ENCODE measurements at places on chromosomes 4 and X.
A peak's percentile ranks its signal among the peaks of the same experiment; 100 is the strongest.

DNA sequence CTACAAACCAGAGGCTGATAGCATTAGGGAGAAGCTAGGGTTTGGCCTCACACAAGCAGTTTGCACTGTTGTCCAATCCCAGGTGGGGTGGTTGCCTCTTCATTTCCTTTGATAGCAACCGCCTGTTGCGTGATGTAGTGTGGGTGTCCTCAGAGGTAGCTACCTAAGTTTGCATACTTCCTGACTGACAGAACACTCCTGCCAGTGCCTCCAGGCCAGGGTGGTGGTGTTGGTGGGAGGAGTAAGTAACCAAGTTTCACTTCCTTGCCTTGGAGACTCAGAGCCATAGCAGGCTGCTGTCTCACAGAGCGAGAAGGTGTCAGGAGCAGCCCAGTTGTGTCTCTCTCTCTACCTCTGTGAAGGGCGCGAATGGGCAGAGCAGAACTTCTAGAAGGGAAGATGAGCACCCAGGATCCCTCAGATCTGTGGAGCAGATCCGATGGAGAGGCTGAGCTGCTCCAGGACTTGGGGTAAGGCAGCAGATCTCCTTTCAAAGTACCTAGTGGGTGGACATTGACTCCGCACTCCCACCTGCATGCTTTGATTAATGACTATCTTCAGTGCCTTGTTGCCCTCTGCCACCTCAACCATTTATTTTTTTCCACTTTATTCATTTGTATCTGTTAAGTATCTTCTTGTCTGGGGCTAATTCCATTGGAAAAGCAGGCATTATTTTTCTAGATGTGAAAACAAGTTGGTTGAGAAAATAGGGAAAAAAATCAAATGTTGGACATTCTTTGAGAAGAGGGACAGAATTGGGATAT, at the start of gene DAPP1:
Gene DAPP1, plus strand, starts transcription at position 283 of the 764 bp plus-strand sequence. Its CDS starts 87 bp downstream, at position 370.
- peak; percentile 69 for DNase-seq

DNA sequence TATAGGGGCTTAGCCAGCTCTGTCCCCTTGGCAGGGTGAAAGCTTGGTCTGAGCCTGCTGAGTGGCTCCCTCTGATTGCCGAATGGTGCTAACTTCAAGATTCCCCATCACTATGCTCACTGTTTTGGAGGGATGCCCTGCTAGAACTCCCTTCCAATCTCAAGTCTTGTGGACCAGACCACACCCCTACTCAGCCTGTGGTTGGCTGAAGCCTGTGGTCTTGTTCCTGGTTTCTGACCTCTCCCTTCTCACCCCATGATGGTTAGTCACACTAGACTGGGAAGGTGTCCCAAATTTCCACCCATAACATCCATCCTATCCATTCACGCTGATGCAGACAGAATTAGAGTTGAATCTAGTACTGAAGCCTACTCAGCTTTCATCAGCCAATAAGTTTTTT, 184.7 kb upstream of the NDP start:
- DNase-seq: no peak

GRCh38 chr4:1090036-1090435, 23.3 kb downstream of the RNF212 start:
- no peak for DNase-seq

DNA sequence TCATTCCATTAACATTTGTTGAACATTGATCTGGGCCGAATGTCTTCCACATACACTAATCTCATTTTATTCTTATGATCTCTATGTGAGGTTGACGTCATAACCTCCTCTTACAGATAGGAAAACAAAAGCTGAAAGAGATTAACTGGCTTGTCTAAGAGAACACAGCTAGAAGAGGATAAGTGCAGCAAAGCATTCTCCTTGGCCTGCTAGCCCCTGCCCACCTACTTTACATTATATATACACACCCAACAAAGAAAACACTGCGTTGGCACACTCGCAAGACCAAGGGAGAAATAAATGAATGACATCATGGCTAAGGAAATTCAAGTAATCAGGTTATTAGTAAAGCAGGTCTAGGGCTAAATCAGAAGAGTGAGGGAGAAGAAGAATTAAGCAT, 138.4 kb downstream of the PARM1 start:
- no peak for DNase-seq

- peak; percentile 81 for DNase-seq
These were observed 22.8 kb downstream of the MSN start for GRCh38 chrX:65690057-65690855.

- no peak for DNase-seq
These were observed 29.8 kb downstream of the IQCM start for GRCh38 chr4:149785696-149786431.

DNA sequence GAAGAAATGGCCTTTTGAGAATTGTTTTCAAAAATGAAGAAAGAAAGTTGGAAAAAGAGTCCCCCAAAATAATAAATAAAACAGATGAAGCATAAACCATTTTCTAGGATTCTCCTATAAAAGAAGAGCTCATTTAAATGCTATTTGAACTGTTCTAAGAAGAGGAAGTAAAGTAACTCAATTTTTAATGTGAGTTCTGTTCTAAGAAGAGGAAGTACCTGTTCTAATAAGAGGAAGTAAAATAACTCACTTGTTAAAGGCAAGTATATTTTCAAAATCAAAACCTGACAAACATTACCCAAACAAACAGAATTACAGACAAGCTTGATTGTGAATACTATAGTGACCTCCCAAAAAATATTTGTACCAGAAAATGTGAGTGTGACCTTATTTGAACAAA, 1326.3 kb downstream of the C4orf33 start:
- DNase-seq: no peak

DNA sequence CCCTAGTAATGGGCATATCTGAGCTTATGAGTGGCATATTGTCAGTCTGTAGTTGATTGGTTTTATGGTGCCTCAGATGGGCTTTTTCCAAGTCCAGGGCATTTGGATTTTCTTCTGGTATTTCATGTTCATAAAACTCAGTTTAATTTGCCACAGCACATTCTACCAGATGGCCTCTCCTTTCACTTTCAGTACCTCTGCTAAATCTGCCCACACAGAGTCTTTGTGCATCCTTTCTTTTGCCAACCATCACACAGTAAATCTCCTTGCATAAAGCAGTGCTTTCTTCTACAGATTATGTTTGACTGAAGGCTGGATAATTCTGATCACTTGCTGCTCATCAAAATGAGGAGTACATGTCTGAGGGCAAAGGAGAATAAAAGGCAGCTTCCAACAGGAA, 98.2 kb downstream of the HS6ST2 start:
- no peak for DNase-seq

GRCh38 chrX:14922437-14922836, 49.2 kb downstream of the MOSPD2 start:
- DNase-seq: no peak

- DNase-seq: no peak
These were observed 105.4 kb downstream of the SYNPO2 start for GRCh38 chr4:118994030-118994429.

GRCh38 chr4:85842540-85842939, 367.6 kb downstream of the ARHGAP24 start:
- DNase-seq: peak; percentile 53

GRCh38 chr4:46967631-46968030, 25.8 kb downstream of the GABRA4 start:
- DNase-seq: no peak

- DNase-seq: no peak
These were observed 147.1 kb upstream of the RPL34 start for GRCh38 chr4:108473163-108473720.

All from ascending aorta (tissue), 2 donors.